ENCODE measurements at places on chromosomes 13 and 19.

DNA sequence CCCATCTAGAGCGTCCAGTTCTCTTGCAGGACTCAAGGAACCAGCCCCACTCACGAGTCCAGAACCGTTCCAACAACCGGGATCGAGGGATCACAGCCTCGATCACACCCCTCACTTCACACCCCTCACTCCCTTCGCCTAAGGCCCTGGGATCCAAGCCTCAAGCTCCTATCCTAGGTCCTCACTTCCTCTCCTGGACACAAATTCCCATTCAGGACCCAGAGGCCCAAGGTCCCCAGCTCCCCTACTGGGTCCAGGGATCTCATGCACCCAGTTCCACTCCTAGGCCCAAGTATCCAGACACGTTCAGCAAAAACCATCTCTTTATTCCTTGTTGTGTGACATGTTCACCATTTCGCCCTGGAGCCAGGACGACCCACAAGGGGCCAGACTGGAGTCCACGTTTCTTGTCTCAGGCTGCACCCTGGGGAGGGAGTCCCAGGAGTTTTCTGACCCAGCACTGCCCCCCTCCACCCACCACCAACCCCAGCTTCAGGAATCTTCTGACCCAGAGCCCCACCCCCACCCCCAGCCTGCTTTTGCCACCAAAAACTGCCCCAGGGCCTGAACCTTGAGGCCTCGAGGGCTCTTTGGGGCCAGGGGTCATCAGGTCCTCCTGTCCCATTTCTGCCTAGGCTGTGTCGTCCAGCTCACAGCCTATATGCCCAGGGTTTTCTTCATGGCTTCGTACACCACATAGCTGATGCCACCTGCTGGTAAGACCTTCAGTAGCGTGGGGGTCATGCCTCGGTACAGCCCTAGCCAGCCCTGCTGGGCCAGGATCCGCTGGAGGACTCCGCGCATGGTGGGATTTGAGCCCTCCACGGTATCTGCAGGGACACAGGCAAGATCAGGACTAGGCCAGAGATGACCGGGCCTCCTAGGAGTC lies 1.4 kb upstream of the KHSRP start:
- no peak for DNase-seq

GRCh38 chr13:110712081-110712848 lies 1.2 kb upstream of the ING1 start:
- peak; percentile 84 for DNase-seq

DNA sequence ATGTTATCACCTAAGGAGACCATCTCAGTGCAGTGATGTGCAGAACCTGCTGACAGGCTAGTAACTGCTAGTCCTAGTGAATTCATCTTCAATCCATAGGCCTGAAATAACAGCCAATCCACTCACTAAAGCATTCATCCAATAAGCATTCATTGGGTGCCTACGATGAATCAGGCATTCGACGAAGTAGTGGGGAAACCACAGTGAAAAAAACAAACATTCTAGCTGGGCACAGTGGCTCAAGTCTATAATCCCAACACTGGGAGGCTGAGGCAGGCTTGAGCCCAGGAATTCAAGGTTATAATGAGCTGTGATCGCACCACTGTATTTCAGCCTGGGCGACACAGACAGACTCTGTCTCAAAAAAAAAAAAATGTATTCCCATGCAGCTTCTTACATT lies 135.6 kb downstream of the RNF17 start:
- DNase-seq, result no peak

DNA sequence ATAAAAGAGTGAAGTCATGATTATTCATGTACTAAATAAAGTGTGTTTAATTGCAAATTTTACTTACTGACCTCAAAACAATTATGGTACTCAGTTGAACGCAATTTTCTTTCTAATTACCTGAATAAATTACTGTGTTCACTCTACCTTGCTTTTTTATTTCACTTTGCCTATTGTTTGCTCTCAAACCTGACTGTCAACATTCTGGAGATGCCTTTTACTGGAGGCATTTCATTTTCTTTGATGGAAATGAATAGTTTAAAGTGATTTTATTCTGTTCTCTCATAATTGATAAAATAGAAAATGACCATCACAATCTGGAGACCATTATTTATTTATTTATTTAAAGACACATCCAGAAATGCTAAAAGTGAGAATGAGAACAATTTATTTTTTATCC lies 811.5 kb upstream of the ATXN8OS start:
- DNase-seq, result no peak

DNA sequence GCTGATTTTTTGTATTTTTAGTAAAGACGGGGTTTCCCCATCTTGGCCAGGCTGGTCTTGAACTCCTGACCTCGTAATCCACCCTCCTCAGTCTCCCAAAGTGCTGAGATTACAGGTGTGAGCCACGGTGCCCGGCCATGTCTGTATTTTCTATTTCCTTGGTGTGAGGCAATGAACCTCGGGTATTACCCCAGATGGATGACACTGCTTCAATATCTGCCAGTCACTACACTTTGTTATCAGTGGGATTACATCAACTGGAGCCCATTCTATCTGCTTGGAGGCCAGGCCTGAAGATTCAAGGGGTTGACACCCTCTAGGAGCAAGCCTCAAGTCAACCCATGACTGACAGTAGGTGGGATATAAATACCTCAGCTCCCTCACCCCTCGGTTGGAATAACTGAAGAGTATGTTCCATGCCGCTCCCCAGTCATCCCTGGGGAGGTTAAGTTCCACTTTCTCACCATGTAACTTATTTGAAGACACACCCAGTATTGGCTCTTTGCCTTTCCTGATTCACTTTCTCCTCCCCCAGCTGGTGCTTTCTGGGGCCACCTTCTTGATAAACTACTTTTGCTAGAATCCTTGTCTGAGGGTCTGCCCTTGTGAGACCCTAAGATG lies 992 bp upstream of the ADGRE1 start:
- DNase-seq, result no peak

- DNase-seq, result no peak
These were observed 564.1 kb downstream of the DCT start for GRCh38 chr13:93915269-93915809.

DNA sequence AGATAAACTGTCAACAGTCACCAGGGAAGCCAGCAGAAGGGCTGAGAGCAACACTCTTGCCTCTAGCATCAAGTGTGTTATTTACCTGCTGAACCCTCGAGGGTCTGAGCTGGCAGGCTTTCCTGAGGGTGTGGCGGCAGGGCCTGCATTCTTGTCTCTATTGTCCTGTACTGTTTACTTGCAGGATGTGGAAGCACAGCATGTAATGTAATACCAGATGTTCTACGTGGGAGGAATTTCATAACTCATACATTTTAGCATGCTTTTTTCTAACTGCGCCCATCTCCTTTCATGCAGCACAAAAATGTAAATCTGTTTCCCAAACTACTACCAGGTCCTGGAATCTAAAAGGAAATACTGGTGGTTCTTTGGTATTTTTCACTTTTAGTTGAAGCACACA lies 153.1 kb downstream of the RGCC start:
- peak; percentile 52 for DNase-seq

DNA sequence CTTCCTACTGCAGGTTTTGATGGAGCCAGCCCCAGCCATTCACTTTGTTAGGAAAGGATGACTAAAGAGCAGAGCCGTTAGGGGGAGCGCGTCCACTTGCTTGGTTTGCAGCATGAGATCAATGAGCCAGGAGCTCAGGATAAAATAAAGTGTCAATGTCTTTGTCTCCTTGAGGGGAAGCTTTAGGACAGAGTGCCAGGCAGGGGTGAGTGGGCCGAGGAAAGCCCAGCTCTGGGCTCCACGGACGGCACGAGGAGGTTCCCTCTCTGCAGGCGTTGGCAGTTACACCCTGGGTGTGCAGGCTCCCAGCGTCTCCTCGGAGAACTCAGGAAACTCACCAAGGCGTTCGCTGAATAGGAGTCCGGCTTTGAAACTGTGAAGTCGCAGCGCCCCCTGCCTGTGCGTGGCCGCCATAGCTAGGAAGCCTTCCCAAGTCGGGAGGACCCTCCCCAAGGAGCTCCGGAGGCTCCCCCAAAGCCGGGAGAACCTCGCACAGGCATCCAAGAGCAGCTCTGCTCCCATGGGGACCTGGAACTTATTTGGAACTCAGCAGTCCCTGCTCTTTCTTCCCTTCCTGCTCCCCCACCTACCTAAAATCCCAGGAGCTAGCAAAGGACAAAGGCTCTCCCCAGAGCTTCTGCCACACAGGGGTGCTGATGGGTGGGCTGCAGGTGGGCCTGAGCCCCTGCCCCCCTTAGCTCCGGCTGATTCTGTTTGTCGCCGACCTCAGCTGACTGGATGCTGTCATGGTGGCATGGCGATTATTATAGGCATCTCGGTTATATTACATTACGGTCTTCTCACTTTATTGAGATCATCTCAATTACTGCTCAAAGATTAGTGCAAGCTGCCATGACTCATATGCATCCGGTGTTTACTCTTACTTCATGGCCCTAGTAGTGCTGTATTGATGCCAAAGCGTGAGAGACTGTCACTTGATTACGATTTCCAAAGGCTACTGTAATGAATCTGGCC lies 34.4 kb downstream of the GSX1 start:
- DNase-seq, result peak; percentile 80

DNA sequence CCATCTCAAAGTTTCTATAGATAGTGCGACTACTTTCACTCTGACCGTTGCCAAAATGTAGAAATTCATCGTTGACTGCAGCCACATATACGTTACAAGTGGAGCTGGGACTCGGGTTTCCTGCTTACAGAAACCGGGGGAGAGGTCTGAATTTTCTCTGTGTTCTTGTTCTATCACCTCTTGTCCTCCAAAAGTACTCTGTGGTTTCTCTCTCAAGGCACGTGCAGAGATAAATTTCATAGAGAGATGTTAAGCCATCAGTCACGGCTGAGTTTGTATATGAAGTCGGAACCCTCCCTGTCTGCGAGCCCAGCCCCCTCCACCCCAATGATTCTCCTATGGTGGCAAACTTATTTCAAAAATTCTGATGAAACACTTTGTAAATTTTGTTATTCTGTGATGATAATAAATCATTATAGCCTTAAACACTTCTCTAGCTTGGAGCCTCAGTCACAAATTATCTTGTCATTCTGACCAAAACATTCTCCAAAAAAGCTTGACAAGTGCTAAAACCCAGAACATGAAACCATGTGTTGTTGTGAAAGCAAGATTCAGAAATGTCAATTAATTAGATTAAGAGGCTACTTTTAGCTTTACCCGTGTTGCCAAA lies 87.5 kb downstream of the TSHZ3 start:
- no peak for DNase-seq

DNA sequence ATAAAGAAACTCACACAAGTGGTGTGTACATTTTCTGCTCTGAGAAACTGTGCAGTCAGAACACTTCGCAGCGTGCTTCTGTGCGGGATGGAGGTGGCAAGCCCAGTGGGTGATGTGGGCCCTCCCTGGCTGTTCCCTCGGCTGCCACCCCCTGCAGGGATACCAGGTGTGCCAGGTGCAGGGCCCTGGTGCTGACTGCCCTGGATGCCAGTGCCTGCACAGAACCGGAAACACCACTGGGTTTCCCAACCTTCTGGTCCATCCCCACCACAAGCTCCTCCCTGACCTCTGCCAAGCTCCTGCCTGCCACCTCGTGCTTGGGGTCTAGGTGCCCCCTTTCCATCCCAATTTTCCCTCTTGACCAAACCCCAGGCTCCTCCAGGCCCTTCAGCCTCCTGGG lies 81.9 kb upstream of the MCF2L start:
- no peak for DNase-seq

DNA sequence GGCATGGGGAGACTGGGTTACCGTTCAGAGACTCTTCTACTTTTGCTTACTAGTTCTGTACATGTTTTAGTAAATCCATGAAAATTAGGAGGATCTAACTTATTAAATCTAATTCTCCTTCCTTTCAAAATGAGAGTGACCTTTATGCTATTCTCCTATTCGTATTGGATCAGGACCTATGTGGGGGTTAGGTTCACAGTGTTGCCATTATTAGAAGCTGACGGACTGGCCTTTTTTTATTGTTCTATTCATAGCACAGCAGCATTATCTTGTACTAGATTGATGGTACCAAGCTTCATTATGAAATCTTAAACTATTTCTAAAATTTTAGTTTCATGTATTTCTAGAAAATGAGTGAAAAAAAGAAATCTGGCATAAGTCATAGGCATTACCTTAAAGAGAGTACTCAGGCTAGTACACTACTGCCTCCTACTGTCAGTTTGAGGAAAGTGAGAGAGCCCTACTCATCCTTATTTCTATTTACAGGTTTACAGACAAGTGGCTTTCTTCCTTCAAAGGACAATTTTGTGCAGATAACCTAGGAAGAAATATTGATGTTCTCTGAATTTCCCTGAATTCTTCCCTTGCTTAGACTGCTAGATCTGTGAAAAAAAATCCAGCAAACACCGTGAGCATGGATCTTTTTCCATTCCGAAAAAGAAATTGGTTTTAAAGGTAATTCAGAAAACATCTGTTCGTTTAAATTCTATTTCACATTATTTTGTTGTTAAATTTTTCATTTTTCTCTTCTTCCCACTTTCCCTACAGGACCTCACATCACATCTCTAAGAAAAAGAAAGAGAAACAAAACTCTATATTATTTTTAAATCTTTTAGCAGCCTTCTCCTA lies 485.5 kb downstream of the DIAPH3 start:
- no peak for DNase-seq

- DNase-seq, result no peak
These were observed 8.9 kb upstream of the ZNF507 start for GRCh38 chr19:32336259-32337083.

DNA sequence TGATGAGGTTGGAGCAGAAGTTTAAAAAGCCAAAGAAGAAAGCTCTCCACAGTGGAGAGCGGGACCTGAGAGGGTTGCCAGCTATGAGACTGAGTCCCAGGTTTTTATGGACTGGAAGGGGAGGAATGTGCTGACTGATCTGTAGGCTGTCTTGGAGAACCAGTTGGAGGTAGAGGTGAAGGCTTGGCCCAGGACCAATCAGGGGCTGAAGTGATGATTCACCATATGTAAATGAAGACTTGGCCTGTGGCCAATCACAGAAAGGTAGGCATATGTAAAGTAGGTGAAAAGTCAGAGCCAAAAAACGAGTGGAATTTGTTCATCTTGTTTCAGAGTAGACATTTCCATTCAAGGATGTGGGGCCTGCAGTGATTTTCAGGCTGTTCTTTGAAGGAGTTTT lies 17.5 kb upstream of the KBTBD6 start:
- DNase-seq, result no peak

GRCh38 chr19:2546128-2547032 lies 70.5 kb downstream of the GADD45B start:
- DNase-seq, result no peak

- DNase-seq, result no peak
These were observed 468 bp downstream of the HMGB1 start for GRCh38 chr13:30465343-30465592.

DNA sequence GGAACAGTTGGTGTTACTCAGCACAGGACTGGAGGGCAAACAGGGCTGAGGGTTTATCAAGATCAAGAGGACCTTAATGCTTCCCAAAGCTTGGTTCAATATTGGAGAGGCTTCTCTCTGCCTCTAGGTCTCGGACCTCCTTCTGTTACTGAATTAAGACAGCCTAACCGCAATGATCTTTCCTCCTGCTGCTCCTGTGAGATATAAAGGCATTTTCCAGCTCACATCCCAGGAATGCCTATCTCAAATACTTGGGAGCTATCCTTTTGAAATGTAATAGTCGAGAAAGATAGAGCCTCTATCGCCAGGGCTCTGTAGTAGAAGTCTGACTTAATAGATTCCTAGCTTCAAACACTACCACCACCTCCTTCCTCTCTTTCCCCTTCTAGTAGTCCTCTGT lies 1475.0 kb downstream of the SLITRK1 start:
- DNase-seq, result no peak
